ENCODE measurements at places on chromosomes 6 and 20. TPM values are rescaled to one million over a fixed set of nuclear protein-coding genes. Genes with fewer than 3 reads are reported as not detected.

DNA sequence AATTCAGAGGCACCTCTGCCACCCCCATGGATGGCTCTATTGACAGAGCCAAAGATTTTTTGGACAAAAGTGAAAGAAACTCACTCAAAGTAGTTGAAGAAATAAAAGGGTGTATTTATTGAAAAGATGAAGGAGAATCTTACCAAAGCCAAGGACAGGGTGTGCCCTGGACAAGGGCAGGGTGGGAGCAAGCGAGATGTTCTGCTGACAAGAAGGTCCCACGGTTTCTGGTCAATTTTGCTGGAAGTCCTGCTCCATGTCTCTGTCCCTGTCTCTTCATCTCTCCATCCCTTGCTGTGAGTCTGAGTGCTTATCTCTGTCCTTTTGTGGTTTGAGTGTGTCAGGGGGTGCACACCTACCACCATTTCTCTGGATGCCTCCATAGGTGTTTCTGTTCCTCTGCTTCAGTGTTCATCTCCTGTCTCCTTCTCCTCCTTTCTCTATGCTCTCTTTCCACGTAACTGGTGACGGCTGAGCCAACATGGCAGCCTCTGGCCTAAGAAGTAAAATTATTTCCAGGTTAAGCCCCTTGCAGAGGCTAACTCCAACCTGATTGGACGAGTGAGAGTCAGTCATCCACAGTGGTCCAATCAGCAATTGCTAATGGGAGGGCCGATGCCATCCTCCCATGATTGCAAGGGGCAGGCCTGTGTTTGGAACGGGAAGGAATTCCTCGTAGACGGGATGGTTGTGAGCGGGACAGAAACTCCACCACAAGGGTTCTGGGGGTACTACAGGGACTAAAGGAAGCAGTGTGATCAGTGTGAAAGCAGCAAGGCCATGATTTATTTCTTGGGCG lies 502.1 kb upstream of the CDH4 start:
- DNase-seq, result no peak

- no peak for DNase-seq
Measured at GRCh38 chr6:161921602-161922395, 647.9 kb upstream of the AGPAT4 start.

GRCh38 chr6:4355241-4355640 lies 219.9 kb upstream of the ECI2 start:
- no peak for DNase-seq

DNA sequence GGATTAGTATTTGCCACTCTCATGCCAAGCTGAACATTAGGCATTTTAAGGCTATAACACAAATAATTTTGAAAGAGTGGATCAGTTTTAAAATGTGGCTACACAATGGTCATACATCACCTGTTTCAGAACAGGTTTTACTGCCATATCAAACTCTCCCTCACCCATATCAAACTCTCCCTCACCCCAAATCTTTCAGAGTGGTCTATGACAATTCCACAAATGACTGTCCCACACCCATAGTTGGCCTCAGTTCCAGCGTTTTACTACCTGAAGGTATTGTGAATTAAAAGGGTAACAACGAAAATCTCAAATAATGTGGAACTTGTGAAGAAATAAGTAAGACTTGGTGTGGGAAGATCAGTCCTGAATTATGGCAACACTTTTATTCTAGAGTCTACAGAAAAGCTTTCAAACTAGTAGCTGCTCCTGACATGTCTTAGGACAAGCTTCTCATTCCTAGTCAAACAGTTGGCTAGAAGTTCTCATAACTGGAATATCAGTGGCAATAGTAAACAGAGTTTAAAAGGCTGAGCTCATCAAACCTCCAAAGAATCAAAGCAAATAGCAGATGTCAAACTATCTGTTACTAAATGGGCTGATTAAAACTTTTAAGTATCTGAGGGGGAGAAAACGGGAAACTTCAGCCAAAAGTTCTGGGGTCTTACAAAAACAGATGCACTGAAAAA lies 52.4 kb downstream of the MAP3K7 start:
- no peak for DNase-seq

- DNase-seq, result no peak
Measured at GRCh38 chr20:35302421-35303335, 10.5 kb upstream of the FAM83C start.

- no peak for DNase-seq
Measured at GRCh38 chr20:4788314-4788713, 66.6 kb downstream of the PRND start.

- DNase-seq, result no peak
Measured at GRCh38 chr20:38836991-38837390, 31.5 kb downstream of the PPP1R16B start.

DNA sequence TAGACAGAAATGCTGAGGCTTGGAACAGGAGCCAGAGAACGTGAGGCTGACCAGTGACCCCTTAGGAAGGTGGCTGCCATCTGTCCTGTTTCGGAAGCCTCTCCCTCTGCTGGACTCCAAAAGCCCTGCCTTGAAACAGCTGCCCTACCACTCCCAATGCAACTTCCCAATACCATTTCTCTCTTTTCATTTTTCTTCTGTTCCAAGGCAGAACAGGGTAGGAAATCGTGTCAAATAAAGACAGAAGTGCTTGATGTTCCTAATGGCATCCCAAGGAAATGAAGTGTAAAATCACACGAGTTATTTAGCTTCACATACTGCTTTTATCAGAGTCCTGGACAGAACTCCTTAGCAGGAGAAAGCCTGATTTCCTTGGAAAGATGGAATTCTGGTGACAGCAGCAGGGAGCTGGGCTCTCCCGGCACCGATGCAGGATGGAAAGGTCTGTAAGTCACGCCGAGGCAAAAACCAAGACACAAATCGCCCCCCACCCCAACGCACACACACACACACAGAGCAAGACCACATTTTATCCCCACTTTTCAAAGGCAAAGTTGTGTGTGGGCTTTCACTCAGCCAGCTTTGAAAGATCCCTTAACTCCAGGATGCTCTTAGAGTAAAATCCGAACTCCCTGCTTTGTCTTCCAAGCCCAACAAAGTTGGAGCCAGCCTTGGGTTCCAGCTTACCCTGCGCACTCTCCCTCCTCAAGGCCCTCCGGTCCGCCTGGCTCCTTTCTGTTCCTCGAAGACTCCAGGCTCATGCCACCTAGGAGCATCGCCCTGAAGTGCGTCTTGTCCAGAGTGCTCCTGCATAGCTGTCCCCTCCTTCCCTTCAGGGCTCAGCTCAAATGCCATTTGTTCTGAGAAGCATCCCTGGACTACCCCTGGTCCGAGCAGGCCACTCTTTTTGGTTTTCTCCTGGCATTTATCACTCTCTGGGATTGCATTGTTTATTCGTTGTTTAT lies 11.6 kb upstream of the STX16 start:
- peak; percentile 29 for DNase-seq

The CRISP3 gene
- total RNA-seq, result not detected

The FAM83B gene
- 12.7 TPM for total RNA-seq

Data from kidney (tissue), 22 donors.